Calu3 (cell line): ENCODE measurements at places on chromosomes 7 and 10.
A peak's percentile ranks its signal among the peaks of the same experiment; 100 is the strongest.

DNA sequence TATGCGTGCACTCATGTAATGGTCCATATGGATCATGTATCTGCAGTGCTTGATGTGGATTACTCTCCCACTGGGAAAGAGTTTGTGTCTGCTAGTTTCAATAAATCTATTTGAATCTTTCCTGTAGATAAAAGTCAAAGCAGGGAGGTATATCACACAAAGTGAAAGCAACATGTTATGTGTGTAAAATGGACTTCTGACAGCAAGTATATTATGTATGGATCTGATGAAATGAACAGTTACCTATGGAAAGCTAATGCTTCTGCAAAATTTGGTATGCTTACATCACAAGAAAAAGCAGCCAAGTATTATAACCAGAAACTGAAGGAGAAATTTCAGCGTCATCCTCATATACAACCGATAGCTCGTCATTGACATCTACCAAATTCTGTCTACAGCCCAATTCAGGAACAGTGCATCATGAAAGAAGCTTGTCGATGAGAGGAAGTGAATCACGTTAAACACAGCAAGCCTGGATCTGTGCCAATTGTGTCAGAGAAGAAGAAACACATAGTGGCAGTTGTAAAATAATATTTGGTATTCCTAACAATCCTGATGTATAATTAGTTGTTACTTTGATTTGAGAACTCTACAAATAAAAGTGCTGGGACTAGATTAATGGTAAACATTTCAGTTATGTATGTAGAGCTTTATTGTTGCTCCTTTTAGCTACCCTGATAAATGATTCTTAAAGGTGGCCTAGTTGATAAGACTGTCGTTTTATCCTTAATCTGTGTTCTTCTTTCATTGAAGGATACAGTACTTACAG, 14.2 kb upstream of the SYPL1 start:
- peak; percentile 36 for DNase-seq

DNA sequence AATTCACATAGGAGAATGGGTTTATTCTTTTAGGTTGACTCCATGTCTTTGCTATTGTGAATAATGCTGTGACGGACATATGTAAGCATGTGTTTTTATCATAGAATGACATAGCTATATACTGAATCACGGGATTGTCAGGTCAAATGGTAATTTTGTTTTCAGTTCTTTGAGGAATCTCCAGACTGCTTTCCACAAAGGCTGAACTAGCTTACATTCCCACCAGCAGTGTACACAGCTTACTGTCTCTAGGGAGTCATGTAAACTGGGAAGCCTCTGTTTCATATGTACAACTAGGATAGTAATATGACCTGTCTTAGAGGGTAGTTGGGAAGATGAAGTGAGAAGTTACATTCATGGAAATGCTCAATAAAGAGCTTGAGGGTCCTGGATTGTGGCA, 6.8 kb upstream of the C10orf120 start:
- DNase-seq, result no peak

DNA sequence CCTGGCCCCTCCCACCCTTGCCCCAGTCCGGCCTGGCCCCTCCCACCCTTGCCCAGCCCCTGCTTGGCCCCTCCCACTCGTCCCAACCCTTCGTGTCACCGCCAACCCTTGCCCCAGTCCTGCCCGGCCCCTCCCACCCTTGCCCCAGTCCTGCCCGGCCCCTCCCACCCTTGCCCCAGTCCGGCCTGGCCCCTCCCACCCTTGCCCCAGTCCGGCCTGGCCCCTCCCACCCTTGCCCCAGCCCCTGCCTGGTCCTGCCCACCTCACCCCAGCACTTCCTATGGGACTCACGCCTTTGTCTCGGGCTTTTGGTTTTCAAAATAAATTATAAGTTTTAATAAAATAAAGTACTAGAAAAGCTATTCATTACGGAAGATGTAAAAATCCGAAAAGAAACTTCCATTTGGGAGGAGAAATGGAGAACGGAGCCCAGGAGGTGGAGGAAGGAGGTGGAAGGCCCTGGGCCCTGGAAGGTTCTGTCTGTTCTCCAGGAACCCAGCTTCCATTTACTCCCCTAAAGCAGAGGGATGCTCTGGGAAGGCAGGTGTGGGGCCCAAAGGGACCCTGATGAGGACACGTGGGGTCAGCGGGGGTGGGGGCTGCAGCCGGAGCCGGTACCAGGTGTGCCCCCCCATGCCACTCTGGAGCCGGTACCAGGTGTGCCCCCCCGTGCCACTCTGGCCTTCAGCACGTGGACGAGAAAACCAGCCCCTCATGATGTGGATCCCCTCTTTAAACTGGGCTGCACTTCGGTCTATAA, 52.2 kb downstream of the PWWP2B start:
- DNase-seq, result no peak

DNA sequence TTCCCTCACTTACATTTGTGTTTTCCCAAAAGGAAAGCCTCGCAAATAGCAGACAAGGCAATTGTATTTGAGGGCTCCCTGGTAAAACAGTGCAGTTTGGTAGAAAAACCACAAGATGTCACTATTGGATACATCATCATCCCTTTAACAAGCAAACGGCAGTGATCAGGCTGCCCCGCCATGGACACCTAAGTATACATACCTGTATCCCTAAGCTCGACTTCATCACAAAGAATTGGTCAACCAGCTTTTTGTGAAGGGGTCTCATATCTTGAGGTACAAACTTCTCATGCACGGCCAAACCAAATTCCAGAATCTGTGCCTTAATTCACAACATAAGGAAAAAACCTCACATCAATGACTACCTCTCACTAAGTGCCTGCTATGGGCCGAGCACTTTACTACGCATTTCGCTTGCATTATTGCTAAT, 179.5 kb upstream of the IMMP2L start:
- peak; percentile 51 for DNase-seq

- DNase-seq, result no peak
Observed at GRCh38 chr10:28294809-28295208, 8.1 kb downstream of the MPP7 start.

GRCh38 chr7:30147223-30147622, 12.4 kb downstream of the MTURN start:
- no peak for DNase-seq

- DNase-seq, result no peak
Observed at GRCh38 chr10:130835068-130835467, 476.5 kb downstream of the TCERG1L start.

DNA sequence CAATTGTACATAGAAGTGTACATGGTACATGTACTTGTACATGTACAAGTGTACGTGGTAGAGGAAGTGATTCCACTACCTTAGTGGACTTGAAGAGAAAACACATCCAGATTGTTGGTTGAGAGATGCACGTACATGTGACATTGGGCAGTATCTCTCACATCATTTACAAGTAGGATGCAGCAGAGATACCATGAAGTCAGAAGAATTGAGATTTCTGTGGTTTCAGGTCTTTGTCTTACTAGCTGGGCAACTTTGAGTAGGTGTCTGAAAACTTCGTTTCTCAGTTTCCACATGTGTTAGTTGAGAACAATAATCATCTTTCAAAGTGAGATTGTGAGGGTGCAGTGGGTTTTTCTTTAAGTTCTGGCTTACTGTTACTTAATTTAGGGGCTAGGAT, 21.5 kb downstream of the CLDN12 start:
- DNase-seq, result no peak

GRCh38 chr7:72334698-72335097, 77.4 kb downstream of the CALN1 start:
- no peak for DNase-seq
